Activated CD4-positive, alpha-beta T cell treated with anti-CD3 and anti-CD28 coated beads, Interleukin-2, Interleukin-6, amounts not matched to agents 100 ng/mL and 50 ng/mL, durations not matched to agents 16 hours and 8 hours (primary cell): ENCODE measurements at places on chromosomes 6 and 20.
A peak's percentile ranks its signal among the peaks of the same experiment; 100 is the strongest.

GRCh38 chr6:43873806-43874714 is 104.0 kb downstream of the VEGFA start:
- no peak for DNase-seq

DNA sequence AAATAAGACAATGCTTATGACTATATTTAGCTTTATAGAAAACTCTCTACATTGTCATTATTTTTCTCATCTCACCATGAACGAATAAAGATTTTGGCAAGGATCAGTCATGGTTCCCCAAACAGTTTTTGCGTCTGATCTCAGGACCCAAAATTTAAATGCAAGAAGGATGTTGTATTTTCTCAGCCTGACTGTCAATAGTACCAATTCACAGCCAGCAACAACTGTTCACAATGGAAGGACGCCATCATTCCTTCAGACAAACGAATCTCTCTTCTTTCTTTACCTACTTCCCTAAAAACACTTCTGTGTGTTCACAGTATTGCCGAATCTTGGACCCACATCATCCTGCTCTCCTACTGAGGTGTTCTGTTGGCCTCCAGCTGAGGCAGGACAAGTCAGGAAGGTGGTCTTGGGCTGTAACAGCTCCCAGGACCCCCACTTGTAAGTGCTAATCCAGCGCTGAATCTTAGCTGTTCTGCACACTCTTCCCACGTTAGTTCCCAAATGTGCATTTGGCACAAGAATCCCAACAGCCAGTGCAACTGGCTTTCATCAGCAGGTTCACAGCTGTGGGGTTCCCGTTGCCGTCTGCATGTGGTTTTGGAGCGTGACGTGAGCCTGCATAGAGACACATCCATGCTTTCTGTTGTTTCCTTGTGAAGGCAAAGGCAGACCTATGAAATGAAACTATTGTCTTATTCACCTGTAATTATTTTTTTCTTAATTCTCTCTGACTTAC is 600.0 kb downstream of the QKI start:
- DNase-seq = no peak

DNA sequence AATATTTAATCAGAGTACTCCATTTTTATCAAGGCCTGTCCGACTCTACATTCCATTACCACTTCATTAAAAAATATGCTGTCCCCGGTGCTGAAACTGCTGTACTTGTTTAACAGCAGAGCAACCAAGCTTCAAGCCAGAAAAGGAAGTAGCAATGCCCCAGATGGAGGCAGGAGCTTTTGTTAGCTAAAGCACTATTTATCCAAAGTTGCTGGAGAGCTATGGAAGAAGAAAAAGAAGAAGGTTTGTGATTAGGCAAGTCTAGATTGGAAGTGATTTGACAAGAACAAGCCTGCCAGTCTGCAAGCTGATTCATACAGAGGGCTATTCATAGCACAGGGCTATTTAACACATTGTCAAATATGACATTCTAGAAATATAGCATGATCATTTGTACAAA is 160.9 kb upstream of the SPTLC3 start:
- no peak for DNase-seq

DNA sequence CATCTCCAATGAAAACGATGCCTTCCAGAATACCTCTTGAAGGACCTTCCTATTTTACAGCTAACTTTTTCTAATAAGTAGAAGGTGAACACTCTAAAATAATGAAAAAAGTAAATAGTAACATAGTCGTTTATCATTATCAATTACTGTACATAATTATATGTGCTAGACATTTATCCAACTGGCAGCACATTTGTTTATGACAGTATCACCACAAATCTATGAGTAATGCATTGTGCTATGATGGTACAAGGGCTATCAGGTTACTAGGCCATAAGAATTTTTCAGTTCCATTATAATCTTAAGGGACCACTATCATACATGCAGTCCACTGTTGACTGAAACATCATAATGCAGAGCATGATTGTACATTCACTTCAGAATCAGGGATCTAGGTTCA is 68.4 kb downstream of the ATG5 start:
- no peak for DNase-seq

DNA sequence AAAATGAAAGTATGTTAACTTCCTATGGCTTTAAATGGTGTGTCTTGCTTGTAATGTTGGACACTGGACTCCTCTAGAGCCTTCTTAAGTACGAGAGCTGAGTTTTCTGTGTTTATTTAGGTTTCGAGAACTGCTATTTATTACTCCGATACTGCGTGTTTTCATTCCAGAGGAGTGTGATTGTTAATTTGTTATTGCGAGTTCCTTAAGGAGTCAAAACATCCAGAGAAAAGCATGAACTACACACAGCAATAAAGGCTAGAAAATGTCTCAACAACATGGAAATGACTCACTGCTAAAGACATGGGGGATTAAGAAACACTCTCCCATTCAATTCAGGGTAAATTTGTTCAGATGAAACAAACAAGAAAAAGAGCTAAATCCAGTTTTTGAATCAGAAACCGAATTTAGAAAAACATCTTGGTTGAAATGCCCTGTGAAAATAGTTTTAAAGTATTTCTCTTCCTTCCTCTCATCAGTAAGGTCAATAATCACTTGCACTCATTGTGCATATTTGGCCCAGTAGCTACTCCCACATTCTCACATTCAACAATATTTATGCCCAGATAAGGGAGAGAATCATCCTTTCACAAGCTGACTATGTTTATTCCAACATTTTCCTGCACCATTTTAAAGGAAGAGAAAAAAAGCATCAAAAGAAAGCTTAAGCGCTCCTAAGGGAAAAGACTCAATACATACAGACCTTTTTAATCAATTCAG is 36.0 kb downstream of the ATXN1 start:
- no peak for DNase-seq

GRCh38 chr20:35269055-35269781 is 8.7 kb downstream of the MMP24OS start:
- peak; percentile 62 for DNase-seq

DNA sequence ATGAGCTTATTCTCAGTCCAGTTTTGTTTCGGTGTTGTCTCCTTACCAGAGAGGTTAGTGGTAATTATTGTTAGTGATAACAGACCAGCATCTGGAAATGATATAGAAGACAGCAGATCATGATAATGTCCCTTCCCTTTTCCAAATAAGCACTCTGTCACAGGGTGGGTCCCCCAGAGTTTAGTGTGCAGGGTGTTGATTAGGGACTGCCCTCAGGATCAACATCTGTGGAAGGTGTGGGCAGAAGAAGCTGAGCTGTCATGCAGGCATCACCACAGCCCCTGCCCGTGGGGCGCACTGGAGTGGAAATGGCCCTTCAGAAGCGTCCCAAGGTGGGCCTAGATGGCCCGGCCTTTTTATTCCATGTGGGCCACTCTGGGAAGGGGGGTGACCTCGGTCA is 67.6 kb upstream of the DTNBP1 start:
- no peak for DNase-seq

GRCh38 chr6:101396548-101397173 is 3.2 kb downstream of the GRIK2 start:
- peak; percentile 40 for DNase-seq

DNA sequence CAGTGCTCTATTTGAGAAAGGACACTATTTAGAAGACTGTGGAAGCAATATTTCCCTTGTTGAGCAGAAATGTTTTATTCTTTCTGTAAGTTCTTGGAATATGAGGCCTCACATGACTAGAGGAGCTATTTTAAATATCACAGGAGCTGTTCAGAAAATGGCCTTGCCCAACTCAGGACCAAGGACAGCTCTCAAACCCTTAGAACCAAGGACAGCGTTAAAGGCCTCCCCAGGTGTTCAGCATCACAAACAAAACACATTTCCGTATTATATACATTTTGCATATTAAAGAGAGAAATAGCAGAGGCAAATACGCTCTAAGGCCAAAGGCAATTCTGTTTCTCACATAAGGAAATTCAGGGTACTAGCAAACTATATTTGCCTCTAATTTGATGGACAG is 631.4 kb downstream of the CDH26 start:
- no peak for DNase-seq

- DNase-seq = no peak
Measured at GRCh38 chr6:34638834-34639736, 57.5 kb downstream of the ILRUN start.

- no peak for DNase-seq
Measured at GRCh38 chr6:129236001-129236517, 353.1 kb downstream of the LAMA2 start.

DNA sequence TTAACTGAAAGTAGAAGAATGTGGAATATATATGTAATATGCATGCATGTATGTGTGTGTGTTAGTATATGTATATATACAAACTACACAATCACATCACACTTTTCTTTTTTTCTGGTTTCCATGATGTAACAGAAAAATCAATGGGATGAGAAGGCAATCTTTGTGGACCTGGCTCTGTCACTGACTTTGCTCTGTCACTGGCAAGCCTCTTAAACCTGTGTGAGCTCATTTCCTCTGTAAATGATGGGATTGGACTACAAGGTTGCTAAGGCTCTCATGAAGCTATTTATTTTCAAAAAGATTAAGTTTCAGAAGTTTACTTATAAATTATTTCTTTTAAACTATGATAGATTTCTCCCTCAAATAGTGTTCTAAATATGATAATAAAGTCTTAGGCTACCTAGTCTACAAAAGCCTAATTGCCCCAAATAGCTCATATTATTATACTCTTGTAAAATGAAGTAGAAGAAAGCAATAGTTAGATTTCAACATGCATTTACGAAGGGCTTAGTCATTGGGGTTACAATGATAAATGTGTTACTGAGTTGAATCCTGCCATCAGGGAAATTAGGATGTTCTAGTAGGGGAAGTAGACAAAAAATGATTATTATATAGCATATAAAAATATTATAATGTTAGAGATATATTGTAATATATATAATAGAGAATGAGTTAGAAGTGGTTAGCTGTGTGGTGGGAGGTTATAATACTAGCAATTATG is 129.3 kb downstream of the AFG1L start:
- no peak for DNase-seq

GRCh38 chr6:39367700-39368099 is 45.2 kb upstream of the KCNK16 start:
- DNase-seq = no peak

DNA sequence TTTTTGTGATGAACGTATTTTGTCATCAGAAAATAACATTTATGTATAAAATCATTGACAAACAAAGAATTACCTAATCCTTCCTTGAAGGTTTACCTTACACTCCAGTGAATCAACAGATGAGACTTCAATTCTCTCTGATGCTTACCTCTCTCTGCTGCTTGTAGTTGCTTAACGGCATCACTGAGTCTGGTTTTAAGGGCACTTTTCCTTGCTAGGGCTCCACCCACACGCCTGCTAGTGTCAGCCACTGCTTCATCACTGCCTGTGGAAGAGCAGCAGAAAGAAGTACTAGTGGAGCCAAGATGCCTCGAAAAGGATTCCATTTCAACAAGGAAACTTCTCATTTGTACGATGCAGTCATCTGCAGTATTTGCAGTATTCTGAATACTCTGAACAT is 63.0 kb downstream of the FAM229B start:
- no peak for DNase-seq

DNA sequence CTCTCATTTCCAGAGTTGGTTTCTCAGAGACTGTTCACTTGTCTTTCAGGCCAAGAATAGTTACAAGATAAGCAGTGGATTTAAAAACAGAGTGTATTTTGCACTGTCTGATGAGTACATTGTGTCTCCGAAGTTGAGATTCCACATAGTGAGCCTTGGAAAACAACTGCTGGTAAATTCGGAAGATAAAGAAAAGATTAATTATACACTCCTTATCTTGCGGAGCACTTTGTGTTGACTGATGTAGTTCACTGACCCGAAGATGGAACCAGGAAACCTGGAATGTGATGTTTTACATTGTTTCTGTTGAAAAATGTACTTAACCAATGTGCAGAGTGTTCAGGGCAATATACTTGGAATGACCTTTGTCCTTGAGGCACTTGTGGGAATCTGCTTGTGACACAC is 51.0 kb downstream of the ANKS1A start:
- DNase-seq = no peak

DNA sequence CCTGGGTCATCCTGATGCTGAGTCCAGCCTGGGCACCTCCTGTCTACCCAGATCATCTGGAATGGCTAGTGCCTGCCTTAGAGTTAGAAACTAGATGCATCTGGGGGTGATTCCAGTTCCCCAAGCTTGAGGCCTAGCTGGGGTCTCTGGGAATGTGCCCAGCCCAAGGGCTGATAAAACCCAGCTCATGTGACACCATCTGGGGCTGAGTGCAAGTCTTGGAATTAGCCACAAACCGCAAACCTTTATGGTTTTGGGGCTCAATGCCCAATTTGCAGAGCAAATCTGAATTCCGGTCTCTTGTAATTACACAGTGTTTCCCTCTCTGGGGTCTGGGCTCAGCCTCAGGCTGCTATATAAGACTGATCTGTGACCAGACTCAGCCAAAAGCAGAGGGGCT is at the start of gene BPIFB4:
TSS of gene BPIFB4 (plus strand) at position 385 of the 400 bp plus-strand sequence. CDS start 1,884 bp downstream, outside the sequence.
- DNase-seq = no peak

GRCh38 chr20:53736757-53737395 is 143.2 kb upstream of the ZNF217 start:
- peak; percentile 53 for DNase-seq

DNA sequence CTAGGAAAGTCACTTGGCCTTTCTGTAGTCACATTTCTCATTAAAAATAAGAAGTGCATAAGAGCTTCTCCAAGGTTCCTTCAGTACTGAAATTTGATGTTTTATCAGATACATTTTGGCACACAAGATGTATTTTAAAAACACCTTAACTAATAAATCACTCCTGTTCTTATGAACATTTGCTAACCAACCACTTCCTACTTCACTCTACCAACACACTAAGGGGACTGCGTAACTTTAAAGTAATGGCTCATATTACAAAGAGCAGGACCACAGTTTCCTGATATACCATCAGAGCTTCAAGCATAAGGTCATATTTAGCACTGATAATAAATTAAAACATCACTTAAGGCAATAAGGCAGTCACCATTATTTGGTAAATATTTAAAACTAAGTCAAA is 104.4 kb downstream of the RALGAPA2 start:
- no peak for DNase-seq

- DNase-seq = no peak
Measured at GRCh38 chr20:15364781-15365180, 1027.4 kb upstream of the FLRT3 start.

GRCh38 chr20:13791540-13792459 is 7.0 kb downstream of the NDUFAF5 start:
- DNase-seq = no peak

DNA sequence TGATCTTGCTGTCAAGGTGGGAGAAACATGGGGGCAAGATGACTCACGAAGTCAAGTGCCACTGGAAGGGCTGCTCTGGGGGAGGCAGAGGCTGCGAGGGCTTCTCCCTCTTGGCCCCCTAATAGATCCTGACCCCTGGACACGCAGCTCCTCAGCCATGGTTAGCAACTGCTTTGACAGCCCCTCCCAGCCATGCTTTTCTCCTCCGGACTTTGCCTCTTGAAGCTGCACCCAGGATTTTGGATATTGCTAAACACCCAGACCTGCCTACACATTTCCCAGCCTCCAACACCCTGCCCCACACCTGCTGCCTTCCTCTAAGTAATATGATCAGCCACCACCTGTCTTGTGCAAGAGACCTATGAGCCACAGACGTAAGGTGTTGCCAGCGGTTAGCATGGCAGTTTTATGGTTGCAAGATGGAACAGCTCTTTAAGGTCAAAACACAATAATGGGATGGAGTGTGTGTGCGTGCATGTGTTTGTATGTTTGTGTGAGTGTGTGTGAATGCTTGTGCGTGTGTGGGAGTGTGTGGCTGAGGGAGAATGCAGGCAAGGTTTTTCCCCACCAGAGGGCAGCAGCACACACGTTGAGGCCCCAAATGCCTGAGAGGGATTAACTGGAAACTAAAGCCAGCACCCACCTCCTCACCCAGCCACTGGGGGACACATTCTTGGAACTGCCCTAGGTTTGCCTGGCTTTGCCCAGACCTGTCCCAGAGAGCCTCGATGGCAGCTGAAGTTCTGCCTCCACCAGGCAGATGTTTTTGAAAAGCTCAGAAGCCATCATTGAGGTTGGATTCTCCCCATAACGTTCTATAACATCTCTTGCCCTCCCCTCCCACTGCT is 2.5 kb downstream of the IP6K3 start:
- DNase-seq = peak; percentile 77
